NCI-H2081 (cell line): ENCODE measurements at places on chromosomes 4 and X.

DNA sequence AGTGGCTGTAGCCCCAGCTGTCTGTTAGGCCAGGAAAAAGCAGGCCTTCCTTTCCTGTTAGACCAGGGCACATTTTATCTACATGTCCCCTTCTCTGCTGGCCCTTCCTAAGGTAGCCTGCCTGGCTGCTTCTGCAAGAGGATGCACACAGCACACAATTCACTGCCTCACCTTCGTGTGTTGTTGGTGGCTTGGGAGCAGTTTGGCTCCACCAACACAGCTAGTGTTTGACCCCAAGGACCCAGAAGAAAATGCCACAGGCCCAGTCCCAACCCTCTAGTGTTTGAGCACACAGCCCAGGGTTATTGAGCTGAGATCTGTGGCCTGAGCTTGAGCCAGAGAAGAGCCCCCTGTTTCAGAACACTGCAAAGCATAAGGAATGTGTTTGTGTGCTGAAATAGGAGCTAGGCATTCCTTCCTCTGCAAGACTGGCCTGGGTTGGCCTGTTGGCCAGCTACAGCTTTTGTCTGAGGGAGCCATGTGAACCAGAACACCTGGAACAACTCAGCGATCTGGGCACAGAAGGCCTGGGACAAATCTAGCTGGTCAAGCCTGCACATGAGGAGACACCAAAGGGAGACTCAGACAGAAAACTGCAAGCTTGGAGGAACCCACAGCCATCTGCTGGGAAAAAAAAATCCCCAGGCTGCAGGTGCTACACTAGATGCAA is 26.4 kb downstream of the MAGEE1 start:
- no peak for DNase-seq

DNA sequence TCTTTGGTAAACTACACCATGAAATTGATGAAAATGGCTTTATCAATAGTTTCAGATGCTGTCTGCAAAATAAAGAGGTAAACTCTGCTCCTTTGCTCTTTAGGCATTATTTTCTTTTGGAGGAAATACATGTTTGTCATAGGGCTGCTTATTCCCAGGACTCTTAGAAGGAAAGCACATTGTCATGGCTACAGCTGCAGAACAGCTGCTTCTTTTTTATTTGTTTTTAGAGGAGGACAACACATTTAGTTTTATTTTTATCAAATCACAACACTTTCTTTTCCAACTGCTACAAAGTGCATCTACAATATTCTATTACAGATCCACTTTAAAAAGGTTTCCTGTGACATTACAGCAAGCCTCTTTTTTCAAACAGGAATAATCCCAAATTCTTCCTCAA is 12.7 kb upstream of the HPF1 start:
- DNase-seq, result no peak

- no peak for DNase-seq
Measured at GRCh38 chrX:134688031-134688823, 30.0 kb upstream of the PLAC1 start.

DNA sequence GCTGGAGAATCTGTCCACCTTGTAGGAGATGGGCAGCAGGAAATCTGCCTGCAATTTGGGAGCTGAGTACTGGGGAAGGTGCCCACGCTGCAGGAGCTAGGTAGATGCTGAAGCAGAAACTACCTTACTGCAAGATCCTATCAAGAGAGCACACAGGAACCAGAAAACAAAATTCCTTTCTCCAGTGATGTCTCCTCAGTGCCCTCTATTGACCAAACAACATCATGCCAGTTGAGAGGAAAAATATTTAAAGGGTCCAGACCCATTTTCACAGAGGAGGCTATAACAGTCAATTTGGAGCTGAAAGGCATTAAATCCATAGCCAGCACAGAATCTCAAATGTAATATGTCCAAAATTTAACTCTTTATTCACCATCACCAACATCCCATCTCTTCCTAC is 406.8 kb downstream of the SLITRK2 start:
- DNase-seq, result no peak

GRCh38 chrX:114015966-114016365 is 567.9 kb upstream of the HTR2C start:
- no peak for DNase-seq

DNA sequence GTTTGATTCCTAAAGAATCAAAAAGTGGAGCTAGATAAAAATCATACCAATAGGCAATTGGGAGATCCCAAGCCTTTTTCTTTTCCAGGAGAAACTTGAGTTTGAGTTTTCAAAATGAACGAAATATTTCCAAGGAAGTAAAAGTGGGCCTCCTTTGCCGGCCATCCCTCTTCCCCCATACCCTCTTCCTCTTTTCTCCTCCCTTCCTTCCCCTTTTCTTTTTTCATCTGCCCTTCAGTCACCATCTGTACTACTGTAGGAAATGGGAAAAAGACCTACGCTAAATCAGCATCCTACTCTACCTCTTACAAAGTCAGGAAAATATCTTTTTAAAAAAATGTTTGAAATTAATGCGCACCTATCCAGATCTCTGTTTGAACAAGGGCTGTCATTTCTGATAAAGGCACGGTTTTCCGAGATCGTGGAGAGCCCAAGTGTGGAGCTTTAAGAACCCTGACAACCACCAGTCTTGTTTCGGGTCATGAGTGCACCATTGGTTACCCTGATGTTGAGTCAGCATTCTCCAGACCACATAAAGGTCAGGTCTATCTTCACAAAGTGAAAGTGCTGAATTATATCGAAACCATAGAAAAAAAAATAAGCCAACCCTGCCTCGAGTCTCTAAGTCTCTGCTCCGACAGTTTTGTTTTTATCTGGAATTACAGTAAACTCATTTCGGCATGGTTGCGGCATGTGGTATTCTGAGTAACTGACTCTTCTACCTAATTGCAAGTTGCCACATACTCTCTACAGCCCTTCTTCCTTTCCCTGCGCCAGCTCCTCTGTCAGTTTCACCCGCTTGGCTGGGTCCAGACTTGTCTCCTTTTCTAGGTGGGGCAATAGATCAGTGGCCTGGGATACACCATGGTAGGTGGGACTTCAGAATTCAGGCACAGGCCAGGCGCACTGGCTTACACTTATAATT is 140.2 kb upstream of the KLF3 start:
- no peak for DNase-seq

- DNase-seq, result no peak
Measured at GRCh38 chrX:142671036-142671435, 354.7 kb upstream of the SPANXN4 start.

DNA sequence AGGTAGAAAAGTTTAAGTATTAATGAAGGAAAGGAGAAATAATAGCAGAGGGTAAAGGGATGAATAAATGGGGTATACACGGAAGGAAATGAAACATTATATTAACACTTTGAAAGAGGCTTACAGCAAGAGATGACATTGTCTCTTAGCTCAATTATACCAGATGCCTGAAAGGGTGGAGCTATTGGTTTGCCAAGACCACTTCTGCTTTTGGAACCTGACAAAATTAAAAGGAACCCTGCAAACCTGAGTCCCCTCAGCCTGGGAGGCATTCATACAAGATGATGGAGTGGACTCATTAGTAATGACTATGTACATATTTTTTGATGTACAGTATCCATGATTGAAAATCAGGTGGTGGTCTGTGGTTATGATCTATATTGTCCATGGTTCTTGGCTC is 45.1 kb upstream of the HPF1 start:
- no peak for DNase-seq

- DNase-seq, result no peak
Measured at GRCh38 chr4:37447886-37448285, 203.3 kb downstream of the NWD2 start.
